ENCODE measurements at places on chromosomes 6 and 20.

- DNase-seq: peak; percentile 36
These were observed 178.8 kb downstream of the IBTK start for GRCh38 chr6:82068721-82069120.

DNA sequence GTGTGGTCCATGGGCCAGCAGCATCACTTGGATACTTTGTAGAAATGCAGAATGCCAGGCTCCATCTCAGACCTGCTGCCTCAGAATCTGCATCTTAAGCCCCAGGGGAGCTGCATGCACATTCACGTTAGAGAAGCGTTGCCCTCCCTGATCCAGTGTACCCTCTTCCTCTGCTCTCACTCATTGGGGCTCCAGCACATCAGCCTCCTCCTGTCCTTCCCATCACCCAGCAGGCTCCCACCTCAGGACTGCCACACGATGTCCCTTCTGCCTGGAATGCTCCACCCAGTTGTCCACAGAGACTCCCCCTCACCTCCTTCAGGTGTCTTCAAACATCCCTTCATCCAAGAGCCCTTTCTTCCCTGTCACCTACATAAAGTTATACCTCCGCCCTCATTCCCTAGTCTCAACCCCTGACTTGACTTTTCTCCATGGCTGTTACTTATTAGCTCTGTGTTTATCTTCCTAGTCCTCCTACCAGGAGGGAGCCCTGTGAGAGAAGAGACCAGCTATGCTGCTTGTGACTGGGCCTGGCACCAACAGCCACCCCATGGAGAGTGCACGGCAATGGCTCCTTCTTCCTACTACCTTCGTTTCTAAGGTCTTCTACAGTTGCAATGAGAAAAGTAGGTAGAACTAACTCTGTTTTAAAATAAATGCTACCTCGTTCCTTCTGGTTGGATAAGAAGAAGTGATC, 3.3 kb upstream of the ACSS1 start:
- no peak for DNase-seq

DNA sequence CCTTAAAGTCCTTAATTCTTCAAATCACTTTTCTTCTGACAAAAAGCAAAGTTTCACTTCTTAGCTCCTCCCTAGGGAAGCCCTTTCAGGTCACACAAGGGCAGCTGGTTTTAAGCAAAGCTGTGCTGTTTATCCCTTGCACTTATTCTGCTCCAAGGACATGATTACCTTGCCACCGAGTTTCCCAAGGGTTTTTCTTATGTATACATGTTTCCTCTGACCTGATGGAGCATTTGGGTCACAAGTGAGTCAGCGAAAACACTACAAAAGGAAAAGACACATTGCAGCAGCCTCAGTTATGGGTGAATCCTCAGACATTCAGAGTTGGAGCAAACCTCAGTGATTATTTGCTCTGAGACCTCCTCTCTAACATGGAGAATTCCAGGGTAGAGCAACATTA, 26.6 kb upstream of the ILRUN start:
- DNase-seq: peak; percentile 17

GRCh38 chr6:161151660-161152526, 122.0 kb downstream of the AGPAT4 start:
- no peak for DNase-seq

GRCh38 chr6:32252331-32253009, 28.6 kb upstream of the NOTCH4 start:
- DNase-seq: no peak

GRCh38 chr20:62368392-62368975, 1.4 kb upstream of the LAMA5 start:
- DNase-seq: no peak

DNA sequence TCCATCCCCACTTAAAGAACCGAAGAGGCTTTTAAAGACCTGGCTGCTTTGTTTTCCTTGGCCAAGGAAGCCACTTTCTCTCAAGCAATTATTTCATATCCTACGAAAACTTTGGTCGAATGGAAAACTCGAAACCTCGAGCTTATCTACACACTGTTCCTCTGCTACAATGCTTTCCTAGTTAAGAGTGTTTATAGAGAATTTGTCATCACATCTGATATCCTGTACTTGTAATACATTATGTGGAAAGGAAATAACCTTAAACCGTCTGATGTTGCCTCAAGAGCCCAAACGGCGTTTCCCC, 28.1 kb downstream of the TFAP2B start:
- no peak for DNase-seq

GRCh38 chr6:53765270-53765669, 29.5 kb upstream of the LRRC1 start:
- no peak for DNase-seq

DNA sequence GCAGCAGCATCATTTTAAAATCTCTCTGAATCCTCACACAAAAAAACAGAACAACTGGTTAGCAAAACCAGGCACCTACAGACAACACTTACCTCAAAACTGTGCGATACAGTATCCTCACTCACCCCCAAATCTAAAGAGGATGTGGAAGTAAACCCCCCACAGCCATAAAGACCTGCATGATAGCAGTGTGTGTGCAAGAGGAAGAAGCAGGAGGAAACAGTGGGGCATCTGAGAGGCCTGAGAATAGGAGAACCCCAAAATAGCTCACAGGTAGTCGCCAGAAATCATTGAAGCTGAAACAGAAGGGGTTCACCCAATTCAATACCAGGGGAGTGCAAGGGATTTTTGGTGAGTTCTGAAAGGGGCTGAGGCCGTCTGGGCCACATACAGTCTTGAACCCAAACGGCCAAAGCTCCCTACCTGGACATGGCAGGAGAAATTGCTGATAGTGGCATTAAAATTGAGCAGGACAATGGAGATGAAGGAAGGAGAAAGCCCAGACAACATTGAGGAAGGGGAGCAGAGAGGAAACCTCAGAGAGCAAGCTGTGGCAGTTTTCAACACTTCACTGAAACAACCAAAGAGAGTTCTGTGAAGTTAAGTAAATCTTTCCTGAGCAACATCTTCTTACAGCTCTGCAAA, 129.7 kb downstream of the FIG4 start:
- DNase-seq: no peak

DNA sequence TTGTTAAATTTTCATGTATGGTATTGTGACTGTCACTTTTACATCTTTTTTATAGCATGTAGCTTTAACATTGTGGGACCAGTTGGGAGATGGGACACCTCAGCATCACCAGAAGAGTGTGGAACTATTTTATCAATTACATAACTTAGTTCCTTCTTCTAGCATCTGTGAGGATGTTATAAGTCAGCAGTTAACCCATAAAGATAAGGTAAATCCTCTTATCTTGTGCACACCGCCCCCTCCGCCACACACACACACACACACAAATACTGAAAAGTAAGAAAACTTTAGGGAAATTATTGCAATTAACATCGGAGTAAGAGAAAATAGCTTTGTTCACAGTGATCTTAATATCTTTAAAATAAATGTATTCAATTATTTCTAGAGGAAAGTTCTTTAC, 60.9 kb downstream of the PGM3 start:
- no peak for DNase-seq

GRCh38 chr6:73690056-73690455, 5.9 kb upstream of the CD109 start:
- DNase-seq: no peak

DNA sequence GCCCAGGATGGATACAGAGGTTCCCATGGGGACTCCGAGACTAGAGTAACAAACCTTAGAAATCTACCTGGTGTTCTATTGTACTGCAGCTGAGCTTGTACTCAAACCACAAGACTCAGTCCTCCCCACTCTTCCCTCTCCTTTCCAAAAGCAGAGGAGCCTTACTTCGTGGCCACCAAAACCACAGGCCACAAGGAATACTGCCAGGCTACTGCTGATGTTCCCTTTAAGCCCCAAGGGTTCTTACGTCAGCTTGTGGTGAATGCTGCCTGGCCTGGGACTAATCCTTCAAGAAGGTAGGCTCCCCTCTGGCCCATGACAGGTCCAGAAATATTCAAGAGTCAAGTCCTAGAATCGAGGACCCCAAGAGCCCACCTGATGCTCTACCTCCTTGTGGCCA, 10.5 kb upstream of the DEFB128 start:
- DNase-seq: peak; percentile 11
